ENCODE measurements at places on chromosomes 4 and X. TPM values are rescaled to one million over a fixed set of nuclear protein-coding genes. Genes with fewer than 3 reads are reported as not detected.

Gene NEIL3
- total RNA-seq, result 0.76 TPM

Gene CPLX1
- total RNA-seq, result 1.9 TPM

Gene TLR10
- total RNA-seq, result 0.46 TPM

Gene MAGEA2B
- not detected for total RNA-seq

DNA sequence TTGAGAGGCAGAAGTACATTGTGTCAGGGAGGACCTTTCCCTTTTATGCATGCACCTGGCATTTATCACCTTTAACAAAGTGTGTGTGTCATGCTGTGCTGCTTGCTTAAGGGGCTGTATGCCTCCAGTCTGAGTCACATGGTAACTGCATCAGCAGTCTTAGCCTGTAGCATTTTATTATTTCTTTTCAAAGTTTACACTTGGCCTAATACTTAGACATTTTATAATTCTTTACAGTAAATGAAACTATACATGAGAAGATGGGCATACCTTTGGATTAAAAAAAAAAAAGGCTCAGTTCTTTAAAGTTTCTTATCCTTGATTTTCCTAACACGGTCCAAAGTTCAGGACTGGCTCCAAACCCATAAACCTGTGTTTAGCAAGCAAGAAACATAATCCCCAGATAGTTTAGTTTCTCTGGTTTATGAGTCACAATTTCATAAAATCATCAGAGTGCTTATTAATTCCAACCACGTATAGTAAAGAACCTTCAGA, 14.6 kb downstream of the NPNT start:
- DNase-seq, result no peak

GRCh38 chr4:8538703-8539567, 41.3 kb upstream of the GPR78 start:
- no peak for DNase-seq

DNA sequence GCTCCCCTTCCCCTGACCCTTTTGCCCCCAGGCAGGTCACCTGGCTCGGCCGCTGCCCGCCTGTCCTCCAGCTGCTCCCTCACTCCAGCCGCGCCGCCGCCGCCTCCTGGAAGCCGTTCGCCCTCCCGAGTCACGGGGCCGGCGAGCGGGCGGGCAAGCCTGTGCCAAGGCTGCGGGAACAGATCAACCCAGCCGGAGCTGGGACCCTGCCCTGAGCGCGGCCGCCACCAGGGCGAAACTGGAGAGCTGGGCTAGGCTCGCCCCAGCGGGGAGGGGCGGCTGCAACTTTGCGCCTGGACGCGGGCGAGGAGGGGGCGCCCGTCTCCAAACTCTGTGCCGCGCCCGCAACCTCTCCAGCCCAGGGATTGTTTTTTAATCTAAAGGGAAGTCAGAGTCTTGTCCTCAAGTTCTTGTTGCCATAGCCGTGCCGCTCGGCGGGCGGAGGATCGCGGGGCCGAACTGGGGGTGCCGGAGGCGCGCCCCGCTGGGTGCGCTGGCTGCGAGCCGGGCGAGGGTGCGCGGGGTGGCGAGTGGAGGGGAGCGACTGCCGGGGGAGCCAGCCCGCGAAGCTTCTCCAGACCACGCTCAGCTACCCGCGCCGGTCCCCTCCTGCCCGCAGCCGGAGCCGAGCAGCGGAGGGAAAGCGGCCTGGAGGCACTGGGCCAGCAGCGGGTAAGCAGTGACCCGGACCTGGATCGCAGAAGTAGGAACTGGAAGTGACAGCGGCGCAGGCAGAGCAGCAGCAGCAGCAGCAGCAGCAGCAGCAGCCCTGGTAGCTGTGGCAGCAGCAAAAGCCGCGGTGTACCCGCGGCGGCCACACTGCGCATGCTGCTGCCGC, 13.4 kb downstream of the ARHGEF6 start:
- DNase-seq, result peak; percentile 65

DNA sequence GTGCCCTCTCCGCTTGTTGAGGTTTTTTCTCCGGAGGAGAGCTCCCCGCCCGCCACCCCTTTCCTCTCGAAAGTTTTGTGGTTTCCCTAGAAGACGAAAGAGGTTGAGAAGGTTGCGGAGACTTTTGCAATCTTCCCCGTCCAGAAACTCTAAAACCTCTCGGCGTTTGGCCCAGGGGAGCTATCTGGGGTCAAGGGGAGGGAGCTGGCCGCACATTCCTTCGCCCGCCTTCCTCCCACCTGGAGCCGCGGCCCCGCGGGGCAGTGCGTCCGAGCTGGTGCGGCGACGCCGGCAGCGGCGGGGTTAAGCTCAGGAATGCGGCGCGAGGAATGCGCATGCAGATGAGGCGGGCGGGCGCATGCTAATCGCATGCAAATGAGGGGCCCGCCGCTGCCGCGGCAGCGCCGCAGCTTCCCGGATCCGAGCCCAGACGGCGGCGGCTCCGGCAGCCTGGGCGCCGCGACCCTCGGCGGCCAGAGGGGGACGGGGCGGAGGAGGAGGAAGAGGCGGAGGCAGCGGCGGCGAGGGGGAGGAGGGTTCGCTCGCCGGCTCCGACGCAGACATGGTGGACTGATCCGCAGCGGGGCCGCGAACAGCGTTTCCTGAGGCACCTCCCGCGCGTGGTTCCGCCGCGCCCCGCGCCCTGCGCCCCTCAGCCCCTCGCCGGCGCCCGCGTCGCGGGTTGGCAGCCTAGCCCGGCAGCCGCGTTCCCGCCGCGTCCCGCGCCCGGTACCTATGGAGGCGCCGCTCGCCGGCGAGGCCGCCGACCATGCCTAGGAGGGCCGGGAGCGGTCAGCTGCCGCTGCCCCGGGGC, at the start of gene WWC2:
WWC2 (plus strand) TSS at position 535 of the 814 bp plus-strand sequence; CDS start at position 770, 235 bp downstream.
- peak; percentile 87 for DNase-seq

DNA sequence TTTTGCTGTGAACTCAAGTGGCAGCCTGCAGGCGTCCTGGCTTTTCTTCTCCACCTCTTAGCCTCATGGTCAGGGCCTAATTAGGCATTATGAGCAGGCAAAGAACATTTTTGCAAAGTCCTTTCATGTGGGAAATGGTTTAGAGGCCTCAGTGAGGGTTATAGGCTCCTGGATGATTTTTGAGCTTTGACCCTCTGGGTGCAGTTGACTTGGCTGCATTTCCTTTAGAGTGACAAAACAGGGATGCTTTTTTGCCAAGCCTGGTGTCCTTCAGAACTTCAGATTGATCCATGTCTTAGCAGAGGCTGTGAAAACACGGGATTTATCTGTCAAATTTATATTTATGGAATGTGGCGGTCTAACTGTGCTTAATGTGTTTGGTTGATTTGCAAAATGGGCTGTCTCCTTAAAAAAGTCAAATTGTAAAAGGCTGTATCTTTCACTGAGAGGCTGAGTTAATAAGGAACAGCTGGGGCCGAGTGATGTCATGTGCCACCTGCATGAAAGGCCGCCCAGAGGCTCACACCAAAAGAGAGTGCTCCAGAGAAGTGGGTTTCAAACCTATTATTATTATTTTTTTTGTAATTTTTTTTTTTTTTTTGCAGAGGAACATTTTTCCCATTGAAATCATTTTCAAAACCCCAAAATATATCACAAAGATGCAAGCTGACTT, 192.2 kb upstream of the ARX start:
- DNase-seq, result no peak

DNA sequence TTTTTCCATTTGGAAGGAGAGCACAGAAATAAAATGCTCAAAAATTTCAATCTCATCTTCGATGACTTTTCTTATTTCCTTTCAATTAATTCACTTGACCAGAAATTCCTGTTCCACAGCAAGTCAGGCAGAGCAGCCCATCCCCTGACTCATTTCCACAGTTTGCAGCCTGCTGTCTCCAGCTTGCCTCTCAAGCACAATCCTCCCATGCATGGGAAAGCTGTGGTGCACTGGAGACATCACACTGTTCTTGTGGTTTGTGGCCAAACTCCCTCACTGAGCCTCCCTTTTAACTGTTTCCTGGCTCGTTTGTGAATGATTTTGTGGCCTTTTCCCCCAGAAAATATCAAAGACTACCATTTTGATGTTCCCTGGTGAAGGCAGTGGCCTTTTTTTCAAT, 114.0 kb upstream of the ENPEP start:
- no peak for DNase-seq

- DNase-seq, result no peak
Measured at GRCh38 chrX:44099366-44099765, 126.2 kb upstream of the NDP start.

DNA sequence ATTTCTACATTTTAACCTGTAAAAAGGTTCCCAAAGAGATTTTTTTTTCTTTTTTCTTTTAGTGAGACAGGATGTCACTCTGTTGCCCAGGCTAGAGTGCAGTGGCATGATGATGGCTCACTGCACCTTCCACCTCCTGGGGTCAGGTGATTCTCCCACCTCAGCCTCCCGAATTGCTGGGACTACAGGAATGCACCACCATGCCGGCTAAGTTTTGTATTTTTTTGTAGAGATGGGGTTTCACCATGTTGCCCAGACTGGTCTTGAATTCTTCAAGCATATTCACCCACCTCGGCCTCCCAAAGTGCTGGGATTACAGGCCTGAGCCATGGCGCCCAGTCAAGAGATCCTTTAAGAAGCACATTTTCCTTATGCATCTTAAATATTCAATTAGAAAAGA, 12.6 kb downstream of the RHOH start:
- no peak for DNase-seq

- DNase-seq, result no peak
Measured at GRCh38 chrX:51608766-51609165, 9.9 kb downstream of the CENPVL3 start.

All from mucosa of descending colon (tissue), 3 donors.